ENCODE measurements at places on chromosomes 2 and 18.

DNA sequence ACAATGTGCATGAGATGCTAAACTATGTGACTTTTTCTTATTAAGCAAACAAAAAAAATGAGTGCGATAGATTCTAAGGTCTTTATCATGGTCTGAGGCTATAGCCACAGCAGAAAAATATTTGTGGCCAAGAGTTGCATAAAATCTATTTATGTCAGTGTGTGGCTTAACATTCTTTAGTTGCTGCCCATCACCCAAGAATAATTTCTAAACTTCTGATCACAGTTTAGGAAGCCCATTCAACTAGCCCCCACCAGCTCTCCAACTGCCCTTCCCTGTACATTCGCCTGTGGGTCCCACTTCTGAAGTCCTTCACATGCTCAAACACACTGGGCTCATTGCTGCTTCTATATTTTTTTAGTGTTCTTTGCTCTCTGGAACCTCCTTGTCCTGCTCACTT is 107.1 kb downstream of the CTNNA2 start:
- no peak for DNase-seq

DNA sequence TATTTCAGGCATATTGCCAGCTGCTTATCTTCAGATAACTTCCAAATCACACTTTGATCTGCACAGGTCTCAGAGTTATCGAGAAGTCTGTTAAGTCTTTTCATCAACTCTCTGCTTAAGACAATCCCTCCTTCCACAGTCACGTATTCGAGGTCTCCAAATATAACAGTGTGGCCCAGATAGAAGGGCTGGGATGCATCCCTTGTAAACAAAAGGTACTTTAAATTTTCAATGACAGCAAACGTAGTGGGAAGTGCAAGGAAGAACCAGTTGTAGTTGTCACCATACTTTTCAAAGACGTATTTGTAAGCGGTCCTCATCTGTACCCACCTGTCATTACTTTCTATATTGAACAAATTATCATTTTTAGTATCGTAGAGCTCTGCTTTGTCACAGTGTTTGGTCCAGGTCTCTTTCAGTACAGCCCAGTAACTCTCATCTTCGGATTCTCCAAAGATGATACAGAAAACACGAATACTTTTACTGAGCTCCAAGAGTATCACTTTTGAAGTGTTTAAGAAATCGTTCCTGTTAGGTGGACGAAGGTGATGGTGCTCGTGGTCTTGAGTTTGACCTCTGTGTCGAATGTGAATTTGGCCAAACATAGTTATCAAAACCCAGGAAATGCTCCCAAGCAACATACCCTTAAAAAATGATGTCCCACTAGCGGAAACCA is 445 bp downstream of the C1GALT1C1L start:
- DNase-seq = no peak

DNA sequence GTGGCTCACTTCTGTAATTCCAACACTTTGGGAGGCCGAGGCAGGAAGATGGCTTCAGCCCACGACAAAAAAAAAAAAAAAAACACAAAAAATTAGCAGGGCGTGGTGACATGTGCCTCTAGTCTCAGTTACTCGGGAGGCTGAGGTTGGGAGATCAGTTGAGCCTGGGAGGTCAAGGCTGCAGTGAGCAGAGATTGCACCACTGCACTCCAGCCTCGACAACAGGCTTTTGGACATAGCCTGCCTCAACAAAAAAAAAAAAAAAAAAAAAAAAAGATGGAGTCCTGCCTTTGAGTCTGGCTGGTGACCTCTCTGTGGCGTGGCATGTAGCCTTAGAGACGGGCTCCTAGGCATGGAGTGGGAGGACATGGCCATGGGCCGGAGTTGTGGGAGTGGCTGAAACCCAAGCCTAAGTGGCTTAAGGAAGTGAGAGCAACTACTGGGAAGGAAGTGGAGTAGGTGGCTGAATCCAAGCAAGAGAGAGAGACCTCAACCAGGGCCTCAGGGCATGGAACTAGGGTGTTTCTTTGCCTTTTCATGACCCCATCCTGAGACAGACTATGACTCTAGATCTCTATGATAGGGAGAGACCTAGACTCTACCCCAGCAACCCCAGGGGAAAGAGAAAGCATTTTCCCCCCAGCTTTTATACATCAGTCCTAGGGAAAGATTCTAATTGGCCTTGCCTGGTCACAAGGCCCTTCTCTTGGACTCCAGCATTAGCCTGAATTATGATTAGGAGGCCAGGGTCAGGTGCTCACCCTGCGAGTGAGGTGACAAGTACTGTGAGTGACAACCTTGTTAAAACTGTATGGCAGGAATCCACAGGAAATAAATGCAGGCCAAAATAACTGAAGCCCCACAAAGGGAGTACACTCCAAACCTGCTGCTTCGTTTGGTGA is 34.2 kb downstream of the NPAS2 start:
- no peak for DNase-seq

DNA sequence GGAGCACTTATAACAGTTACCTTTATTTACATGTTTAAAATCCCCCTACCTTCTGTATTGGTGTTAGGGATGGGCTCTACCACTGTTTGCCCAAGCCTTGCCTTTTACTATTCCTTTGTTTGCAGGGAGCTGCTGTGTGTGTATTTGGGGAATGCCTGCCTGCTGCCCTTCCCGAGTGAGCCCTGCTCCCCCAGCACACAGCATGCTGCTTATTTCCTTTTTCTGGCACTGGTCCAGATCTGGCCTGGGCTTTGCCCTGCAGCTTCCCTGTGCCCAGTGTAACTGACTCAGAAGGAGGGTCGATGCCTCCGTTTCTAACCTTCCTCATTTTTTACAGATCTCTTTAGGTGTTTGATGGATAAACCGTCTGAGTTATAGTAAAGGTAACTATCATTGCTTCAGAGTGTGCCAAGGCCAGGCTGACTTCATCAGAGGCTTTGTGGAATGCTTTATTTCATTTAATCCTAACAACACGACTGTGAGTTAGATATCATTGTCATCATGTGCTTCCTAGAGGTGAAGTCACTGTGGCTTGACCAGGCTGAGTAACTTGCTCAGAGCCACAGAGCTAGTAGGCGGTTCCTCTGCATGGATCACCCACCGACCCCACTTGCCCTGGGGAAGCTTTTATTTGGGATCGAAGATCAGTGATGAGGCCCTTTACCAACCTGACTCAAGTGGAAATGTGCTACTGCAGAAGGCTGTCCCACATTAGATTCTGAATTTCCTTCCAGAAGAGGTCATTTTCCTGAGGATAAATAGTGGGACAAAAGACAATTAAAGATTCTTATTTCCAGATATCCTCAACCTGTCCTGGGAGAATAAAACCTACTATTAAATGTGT is 238.8 kb downstream of the ZNF407 start:
- DNase-seq = peak; percentile 79

- no peak for DNase-seq
Observed at GRCh38 chr2:216522892-216523502, 24.4 kb downstream of the RPL37A start.

DNA sequence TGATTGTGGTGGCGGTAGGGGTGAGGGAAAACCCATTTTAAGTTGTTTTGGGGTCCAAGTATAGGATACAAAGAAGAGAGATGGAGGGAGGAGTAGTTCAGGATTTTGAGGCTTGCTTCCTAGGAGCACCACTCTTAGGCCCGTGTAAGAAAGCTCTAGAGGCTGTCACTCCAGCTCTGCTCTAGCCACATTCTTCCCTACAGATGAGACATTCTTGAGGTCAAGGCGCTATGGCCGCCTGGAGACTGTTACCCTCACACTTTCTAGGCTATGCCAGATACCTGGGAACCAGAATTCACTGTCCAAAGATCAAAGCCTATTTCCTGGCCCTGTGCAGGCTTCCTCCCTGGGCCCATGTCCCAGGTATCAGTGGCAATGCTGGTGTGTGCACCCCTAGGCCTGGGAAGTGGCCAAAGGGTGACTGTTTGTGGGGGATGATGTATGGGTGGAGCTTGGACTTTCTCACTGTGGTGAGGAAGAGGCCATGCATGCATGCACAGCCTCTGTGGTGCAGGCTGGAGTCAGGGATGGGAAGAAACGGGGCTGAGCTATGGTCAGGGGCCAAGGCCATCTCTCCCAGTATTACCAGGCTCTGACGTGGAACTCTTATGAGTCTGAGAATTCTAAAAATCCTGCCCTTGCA is 7.0 kb upstream of the TTL start:
- no peak for DNase-seq

Data from NCI-H510A (cell line).